HEK293T (cell line): ENCODE measurements at places on chromosomes 11 and 22.

DNA sequence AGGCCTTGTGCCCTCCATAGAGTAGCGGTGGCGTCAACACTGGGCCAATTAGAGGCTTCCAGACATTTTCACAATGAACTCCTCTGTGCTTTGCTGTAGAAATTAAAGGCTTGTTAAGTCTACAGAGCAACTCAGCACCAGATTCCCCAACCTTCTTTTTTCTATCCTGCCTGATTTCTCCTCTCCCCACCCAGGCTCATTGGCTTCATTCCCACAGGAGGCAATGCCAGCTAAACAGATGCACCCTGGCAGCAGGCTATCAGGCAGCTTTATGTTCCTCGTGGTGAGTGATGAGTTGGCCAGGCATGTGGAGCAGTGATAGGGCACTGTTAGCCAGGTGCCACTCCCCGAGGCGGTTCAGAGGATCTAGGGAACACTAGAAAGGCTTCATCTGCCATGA is 4.8 kb downstream of the DIXDC1 start:
- no peak for DNase-seq

DNA sequence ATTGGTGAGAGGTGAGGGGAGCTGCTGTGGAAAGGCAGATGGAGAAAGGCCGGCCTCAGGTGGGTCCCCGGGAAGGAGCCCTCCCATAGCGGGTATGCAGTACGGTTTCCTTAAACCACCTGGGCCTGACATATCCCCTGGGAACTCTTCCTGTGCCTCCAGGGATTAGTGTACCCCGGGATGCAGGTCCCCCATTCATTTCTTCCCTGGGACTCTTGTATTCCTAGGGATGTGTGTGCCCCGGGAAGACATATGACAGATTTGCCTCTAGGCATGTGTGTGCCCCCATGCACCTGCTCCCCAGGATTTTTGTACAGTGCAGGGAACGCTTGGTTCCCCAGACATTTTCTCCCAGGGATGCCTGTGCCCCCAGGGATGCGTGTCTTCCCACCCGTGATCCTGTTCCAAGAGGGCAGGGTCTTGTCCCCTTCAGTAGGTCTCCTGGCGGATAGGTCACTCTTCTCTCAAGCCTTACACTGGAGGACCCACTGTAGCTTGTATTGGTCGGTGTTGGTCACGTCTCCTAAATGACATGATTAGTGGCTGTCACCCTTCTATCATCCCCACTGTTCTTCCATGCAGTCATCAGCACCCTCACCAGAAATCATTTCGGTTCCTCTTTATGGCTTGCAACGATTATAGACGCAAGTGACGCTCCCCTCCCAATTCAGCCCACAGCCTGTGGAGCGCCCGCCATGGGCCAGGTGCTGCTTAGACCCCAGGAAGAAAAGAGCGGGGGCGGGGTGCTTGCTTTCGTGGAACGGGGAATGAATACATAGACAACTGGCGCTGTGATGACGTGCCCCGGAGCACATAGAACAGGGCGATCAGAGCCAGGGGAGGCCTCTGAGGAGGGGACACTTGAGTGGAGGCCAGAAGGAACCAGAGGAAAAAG is 1.3 kb downstream of the PARVB start:
- DNase-seq = no peak

- no peak for DNase-seq
Observed at GRCh38 chr11:124474079-124474478, 28.6 kb upstream of the OR8B8 start.

DNA sequence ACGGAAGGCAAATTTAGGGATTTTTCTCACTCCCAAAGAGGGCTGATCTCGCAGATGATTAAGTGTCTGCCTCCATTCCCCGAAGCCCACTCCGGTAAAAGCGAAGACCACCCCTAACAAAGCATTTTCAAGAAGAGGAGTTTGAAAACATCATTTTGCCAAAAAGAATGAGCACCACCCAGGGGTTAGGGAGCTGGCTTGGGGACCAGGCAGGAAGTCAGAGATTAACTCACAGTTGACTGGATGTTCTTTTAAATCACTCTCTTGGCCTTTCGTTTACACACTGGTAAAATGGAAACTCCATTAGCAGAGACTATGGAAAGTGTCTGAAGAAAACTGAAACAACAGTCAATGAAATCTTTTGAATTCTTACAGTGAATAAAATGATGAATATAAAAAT is 7.9 kb upstream of the TRIM44 start:
- DNase-seq = no peak

DNA sequence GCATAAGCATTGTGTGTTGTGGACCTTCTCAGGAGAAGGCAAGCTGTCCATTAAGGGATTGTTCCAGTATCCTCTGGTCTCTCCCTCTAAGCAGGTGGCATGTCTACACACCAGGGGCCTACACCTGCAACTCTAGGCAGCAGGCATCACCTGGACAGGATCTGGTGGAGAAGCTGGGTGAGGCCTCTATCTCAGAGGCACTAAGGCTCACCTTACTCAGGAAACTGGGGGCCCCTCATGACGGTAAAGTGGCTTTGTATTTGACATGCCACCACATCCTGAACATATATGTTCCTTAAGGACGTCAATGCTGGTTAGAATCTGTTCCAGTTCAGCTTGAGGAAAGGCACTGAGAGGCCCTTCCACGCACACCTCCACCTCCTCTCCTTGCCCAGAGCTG is 891.3 kb downstream of the OPCML start:
- no peak for DNase-seq

DNA sequence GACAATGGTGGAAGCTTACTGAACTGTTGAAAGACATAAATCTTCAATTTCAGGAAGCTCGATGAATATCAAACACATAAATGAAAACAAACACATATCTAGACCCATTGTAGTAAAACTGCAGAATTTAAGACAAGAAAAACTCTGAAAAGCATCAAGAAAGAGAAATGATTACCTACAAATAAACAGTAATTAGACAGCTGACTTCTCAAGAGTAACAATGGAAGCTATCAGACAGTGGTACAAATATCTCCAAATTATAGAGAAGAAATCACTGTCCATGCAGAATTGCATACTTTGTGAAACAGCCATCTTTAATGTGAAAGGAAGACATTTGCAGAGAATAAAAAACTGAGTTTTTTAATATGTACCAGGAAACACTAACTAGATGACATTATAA is 45.7 kb downstream of the ANO3 start:
- no peak for DNase-seq

DNA sequence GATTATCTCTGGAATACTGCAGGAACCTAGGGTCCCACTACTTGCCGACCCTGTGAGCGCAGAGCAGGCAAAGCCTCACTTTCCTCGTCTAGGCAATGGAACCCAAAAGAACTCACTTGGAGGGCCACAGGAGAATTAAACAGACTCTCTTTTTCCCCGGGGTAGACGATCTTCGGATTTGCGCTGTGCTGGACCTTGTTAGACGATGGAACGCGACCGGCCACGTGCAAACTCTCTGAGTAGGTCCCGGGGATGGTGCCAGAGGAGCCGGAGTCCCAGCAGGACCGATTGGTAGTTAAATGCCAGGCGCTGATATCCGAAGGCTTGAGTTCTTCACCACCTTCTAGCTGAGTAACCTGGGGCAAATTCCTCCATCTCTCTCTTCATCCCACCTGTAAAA is 1.0 kb upstream of the SLC1A2 start:
- DNase-seq = no peak

DNA sequence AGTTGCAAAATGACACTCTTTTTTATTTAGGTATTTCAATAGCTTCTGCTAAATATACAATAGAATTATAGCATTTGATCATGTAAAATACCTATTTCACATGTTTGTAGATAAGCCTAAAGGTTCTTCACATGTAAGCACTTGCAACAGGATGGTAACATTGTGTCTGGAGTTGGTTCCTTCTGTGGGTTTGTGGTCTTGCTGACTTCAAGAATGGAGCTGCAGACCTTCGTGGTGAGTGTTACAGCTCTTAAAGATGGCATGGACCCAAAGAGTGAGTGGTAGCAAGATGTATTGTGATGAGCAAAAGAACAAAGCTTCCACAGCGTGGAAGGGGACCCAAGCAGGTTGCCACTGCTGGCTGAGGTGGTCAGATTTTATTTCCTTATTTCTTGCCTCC is 246.4 kb upstream of the PDGFD start:
- DNase-seq = no peak

DNA sequence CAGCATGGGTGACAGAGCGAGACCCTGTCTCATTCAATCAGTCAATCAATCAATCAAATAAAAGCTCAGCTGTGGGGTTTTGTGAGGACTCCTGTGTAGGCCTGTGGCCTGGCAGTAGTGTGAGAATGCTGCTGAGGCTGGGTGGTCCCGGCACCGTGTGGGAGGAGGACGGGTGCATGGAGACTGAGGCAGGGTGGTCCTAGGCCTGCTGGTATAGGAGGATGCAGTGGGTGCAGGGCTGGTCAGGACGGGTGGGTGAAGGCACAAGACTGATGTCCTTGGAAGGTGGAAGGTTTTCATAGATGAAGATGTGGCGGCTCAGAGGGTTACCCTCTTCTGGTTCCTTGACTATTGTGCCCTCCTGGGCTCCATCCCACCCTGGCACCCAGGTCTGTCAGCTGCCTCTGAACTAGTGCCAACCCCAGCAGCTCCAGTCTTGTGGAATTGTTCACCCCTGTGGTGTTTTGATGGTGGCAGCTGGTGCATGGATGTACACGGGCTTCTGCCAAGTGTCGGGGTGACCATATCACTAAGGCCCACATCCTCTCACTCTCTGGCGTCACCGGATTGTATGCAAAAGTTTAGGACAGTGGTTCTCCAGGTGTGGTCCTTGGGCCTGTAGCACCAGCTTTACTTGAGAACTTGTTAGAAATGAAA is 23.7 kb downstream of the TANGO2 start:
- DNase-seq = no peak

DNA sequence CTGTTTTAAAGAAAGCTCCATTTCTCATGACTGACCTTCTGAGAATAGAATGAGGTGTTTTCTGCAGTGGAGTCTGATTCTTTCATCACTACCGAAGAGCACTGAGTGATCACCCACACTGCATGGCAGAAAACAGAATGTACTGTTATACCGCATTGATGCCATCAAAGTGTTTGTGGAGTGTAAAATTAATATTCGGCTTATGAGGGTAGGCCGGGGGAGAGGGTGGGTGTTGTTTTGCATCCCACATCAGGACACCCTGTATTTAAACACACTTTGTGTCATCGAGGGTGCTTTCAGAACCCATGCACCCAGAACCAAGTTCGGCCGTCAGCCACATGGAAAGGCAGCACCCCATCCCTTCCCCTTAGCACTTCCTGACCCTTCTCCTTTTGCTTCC is 41.3 kb upstream of the ETS1 start:
- DNase-seq = no peak

GRCh38 chr11:114151631-114152030 is 92.1 kb downstream of the ZBTB16 start:
- no peak for DNase-seq

- DNase-seq = no peak
Observed at GRCh38 chr11:131906963-131907362, 536.5 kb downstream of the NTM start.

DNA sequence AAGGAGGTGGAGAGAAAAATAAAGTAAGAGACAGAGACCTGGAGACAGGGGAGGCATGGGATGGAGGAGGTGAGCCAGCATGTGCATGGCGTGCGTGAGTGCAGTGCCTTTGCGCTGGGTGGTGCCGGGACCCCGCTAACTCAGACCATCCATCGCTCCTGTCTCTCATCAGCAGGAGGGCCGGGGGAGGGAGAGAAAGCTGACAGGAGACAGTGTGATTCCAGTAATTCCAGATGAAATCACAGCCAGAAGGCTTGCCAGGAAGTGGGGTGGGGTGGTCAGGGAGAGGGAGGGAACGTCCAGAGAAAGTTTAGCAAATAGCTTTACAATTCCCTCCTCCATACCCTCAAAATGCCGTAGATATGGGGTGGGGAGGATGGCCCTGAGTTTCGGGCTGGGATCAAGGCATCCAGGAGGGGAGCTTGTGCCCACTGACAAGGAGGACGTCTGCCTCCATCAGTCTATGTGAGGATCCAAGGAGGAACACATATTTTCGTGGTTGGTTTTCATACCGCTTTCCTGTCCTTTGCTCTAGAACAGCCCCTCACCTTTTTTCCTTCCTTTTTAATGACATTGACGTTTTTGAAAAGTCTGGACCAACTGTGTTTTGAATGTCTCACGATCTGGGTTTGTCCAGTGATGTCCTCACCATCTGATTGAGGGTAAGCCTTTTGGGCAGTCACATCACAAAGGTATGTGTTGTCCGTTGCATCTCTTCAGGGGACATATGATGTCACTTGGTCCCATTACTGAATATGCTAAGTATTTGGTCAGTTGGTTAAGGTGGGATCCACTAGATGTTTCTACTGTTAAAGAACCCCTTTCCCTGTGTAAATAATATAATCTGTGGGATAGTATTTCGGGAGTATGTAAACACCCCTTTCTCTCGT is 567.3 kb downstream of the MIAT start:
- no peak for DNase-seq

- peak; percentile 49 for DNase-seq
Observed at GRCh38 chr22:37560608-37561211, 430 bp downstream of the CDC42EP1 start.

DNA sequence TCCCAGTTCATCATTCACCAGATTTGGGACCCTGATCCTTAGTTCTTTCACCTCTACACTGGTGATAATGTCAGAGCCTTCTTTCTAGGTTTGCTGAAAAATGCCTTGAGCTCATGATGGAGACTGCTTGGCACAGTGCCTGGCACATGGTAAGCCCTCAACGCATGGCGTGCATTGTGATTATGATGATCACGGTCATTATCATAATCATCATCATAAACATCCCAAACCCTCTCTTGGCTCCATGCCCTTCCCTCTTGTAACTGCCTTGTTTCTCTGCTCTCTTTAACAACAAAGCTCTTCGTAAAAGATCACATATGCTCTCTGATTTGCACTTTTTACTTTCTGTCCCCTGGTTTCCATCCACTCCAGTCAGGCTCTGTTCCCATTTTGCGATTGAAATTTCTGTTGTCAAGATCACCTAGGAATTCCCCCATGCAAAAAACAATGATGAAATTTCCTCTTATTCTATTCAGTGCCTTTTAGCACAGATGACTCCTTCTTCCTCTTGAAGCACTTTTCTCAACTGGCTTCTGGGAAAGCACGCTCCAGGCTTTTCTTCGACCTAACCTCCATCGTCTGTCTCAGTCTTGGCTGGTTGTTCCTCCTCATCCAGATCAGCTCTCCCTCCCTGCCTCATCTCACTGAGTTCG is 479.1 kb downstream of the OPCML start:
- no peak for DNase-seq
